Myocyte (in vitro differentiated cells): ENCODE measurements at places on chromosomes 3 and 15. TPM values are rescaled to one million over a fixed set of nuclear protein-coding genes. Genes with fewer than 3 reads are reported as not detected.

TMEM212 gene
- total RNA-seq, result not detected in 2 replicates

SERPINI2 gene
- not detected in 2 replicates for total RNA-seq

GOLGA8G gene
- total RNA-seq, result not detected in 2 replicates

STRC gene
- total RNA-seq, result 0.08 TPM in 1 of 2 replicates, not detected in the other

OSTN gene
- 0.72 TPM in 1 of 2 replicates, not detected in the other for total RNA-seq
